Chondrocyte (in vitro differentiated cells): ENCODE measurements at places on chromosomes 5 and 9.

GRCh38 chr5:125117566-125117965 is 371.1 kb upstream of the ZNF608 start:
- DNase-seq, result no peak

- DNase-seq, result peak; percentile 96
Measured at GRCh38 chr5:177599731-177600507, at the start of gene B4GALT7. TSS of gene B4GALT7 (plus strand) at chr5:177600132. CDS start at chr5:177600211, 79 bp downstream.

GRCh38 chr9:131169563-131170240 is 44.3 kb downstream of the NUP214 start:
- no peak for DNase-seq

DNA sequence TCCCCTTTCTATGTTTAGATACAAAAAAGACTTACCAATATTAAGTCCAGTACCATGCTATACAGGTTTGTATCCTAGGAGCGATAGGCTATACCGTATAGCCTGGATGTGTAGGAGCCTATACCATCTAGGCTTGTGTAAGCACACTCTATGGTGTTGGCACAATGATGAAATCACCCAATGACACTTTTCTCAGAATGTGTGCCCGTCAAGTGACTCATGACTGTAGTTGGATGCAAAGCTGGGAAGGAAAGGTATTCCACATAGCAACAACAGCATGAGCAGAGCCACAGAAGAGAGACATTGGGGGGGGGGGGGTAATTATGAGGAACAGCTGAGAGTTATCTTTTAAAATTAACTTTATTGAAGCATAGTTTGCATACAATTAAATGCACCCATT is 63.2 kb downstream of the TTLL11 start:
- DNase-seq, result no peak

DNA sequence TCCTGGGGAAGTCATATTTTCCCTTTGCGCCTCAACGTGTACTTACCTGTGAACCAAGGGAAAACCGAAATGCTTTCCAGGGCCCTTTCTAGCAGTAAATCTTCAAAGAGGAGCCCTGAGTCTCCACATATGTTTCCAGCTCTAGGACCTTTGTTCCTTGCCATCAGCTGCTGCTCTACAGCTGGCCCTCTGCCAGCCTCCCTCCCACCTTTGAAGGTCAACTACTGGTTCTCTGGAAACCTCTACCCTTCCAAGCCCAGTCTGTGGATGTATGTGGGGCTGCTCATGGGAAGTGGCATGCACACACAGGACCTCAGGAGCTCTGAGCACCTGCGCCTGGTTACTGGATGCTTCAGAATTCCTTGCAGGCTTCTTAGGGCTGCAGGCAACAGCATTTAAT is 117.2 kb downstream of the PSD2 start:
- DNase-seq, result no peak

DNA sequence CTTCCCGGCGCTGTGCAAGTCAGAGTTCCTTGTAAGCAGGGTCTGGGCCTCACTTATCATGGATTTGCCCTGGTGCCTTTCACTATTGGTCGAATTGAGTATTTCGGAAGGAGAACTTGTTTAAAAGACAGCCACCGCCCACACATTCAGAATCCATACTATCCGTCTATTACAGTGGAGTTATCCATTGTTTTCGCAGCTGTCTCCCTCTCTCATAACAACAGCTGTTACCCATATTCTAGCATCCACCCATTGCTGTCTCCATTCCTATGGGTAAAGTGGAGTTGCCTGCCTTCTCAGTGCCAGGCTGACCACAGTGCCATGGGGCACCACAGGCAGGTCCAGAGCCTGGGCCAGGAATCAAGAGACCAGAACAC is 20.2 kb downstream of the FAXDC2 start:
- no peak for DNase-seq
